ENCODE measurements at places on chromosomes 1 and 21. TPM values are rescaled to one million over a fixed set of nuclear protein-coding genes. Genes with fewer than 3 reads are reported as not detected.

Gene SPRR2F
- total RNA-seq, result not detected

Gene OR4F29
- not detected for total RNA-seq

Gene VSIG8
- total RNA-seq, result not detected

Gene CYP4A22
- not detected for total RNA-seq

Gene DUSP12
- total RNA-seq, result 46.9 TPM

Gene TIE1
- total RNA-seq, result not detected

Gene HRNR
- 0.01 TPM for total RNA-seq

Gene GJA9
- not detected for total RNA-seq

Gene HEATR1
- 23.9 TPM for total RNA-seq

Gene ASCL5
- 0.16 TPM for total RNA-seq

Gene MPL
- total RNA-seq, result 0.16 TPM

Gene KIF17
- total RNA-seq, result 2.1 TPM

Gene TENT5C
- 0.10 TPM for total RNA-seq

Gene PADI1
- 1.1 TPM for total RNA-seq

Gene LENEP
- total RNA-seq, result not detected

Gene LCE1B
- not detected for total RNA-seq

Gene DCDC2B
- not detected for total RNA-seq

Gene HSPB7
- total RNA-seq, result not detected

Gene ELF3
- total RNA-seq, result 109 TPM

Gene KCND3
- total RNA-seq, result not detected

Gene AKR7A3
- 0.15 TPM for total RNA-seq

Gene CDK18
- 0.76 TPM for total RNA-seq

Gene ZNF678
- total RNA-seq, result 1.8 TPM

Gene CELSR2
- 4.7 TPM for total RNA-seq

Gene GJA8
- total RNA-seq, result not detected

Gene DYNLT5
- not detected for total RNA-seq

Gene CCDC185
- 0.03 TPM for total RNA-seq

Gene SWT1
- 1.3 TPM for total RNA-seq

Gene ZSWIM5
- 0.69 TPM for total RNA-seq

Gene CERS2
- total RNA-seq, result 231 TPM

Gene ZNF593OS
- not detected for total RNA-seq
